ENCODE measurements at places on chromosomes 5 and 9.

- DNase-seq, result no peak
Observed at GRCh38 chr9:19074836-19075235, 25.6 kb downstream of the RRAGA start.

DNA sequence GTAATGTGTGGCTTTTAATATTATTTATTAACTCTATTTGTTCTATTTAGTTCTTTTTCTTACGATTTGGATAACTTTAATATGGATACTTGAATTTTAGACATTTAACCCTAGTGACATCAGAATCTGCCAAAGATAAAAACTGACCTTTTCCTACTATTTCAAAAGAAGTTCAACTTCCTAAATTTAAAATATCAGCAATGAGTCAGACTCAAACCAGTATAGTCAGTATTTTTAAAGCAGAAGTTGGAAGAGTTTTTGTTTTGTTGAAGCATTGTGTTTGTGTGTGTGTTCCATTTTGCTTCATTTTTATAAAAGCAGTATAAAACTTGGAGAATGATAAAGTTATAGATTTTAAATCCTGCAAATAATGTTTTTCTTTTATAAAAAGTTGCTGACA lies 251.8 kb upstream of the RASA1 start:
- DNase-seq, result no peak

- DNase-seq, result no peak
Observed at GRCh38 chr5:158718738-158719505, 380.8 kb downstream of the EBF1 start.

GRCh38 chr9:134366223-134367031 lies 40.2 kb downstream of the RXRA start:
- no peak for DNase-seq

DNA sequence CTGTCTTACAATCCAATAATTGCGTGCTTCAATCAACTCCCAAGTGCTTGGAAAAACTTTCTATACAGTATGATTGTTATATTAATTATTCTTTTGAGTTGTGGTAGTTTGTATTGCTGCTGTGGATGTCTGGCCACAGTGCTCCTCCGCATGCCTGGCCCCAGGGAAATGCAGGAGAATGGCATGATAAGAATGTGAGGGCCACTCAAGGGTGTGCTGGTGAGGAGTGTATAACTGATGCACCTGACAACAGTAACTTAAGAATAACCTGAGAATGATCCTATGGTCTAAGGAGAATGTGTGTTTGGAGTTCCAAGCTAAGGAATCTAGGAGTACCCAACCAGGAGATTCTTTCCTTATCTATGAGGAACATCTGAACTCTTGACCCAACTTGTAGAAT lies 152.9 kb upstream of the APC start:
- DNase-seq, result no peak

- no peak for DNase-seq
Observed at GRCh38 chr9:98774746-98775145, 21.6 kb downstream of the ANKS6 start.

DNA sequence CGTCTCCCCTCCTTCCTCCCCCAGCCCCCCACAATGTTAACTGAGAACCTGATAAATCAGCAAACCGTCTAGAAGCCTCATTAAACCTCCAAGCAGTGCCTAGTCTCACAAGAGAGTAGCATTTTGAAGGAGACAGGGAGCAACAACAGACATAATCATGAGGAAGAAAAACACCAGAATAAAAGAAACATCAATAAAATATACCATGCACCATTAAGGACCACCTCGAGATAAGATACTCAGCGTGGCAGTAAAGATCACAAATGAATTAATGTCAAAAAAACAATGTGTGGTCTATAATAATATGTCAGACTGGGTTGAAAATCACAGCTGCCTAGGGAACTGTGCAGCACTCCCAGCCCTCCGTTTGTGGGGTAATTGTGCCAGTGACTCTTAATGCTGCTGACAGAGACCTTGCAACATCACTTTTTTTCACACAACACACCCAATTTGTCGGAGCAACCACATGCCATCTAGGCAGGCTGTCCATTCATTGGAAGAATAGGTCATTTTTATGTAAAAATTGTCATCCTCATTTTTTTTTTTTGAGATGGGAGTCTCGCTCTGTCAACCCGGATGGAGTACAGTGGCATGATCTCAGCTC lies 450.8 kb upstream of the WWC1 start:
- DNase-seq, result no peak

DNA sequence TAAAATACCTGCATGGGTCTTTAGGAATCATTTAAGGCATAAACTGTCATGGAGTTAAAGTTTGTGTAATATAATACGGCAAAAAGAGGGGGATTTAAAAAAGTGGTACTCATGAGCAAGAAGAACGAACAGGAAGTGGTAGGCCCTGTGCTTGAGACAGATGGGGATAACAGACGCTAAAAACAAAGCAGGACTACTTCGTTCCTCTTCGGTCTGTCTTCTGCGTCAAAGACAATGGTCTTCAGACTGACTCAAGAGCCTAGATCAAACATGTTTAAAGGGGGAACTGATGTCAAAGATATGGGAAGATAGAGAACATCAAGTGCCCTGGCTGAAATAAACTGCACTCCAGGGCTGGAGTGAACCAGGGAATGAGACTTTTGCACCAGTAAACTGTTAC lies 59.8 kb upstream of the RFX3 start:
- no peak for DNase-seq

DNA sequence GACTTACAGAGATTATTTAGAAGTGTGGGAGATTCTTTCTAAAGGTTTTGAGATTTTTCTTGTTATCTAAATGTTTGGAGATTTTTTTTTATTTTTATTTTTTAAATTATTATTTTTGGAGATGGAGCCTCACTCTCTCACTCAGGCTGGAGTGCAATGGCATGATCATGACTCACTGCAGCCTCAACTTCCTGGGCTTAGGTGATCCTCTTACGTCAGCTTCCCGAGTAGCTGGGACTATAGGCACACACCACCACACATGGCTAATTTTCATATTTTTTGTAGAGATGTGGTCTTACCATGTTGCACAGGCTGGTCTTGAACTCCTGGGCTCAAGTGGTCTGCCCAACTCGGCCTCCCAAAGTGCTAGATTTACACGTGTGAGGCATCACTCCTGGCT lies 694.5 kb downstream of the TLE1 start:
- DNase-seq, result no peak

- DNase-seq, result no peak
Observed at GRCh38 chr5:55278778-55279177, 28.7 kb downstream of the DHX29 start.

DNA sequence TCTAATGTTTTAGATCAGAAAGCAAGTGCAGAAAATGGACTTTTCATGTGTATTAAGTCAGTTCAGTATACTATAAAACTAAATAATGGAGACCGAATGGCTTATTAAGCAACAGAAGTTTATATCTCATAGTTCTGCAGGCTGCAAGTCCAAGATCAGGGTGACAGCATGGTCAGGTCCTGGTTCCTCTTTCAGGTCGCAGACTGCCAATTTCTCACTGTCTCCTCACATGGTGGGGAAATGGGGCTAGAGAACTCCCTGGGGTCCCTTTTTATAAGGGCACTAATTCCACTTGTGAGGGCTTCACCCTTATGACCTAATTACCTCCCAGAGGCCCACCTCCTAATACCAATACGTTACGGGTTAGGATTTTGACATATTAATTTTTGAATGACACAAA lies 48.7 kb downstream of the RICTOR start:
- DNase-seq, result no peak

GRCh38 chr5:1008451-1009358 lies at the start of gene NKD2:
Gene NKD2, plus strand, starts transcription at chr5:1008802. Its CDS starts 256 bp downstream, at chr5:1009058.
- DNase-seq, result peak; percentile 38

DNA sequence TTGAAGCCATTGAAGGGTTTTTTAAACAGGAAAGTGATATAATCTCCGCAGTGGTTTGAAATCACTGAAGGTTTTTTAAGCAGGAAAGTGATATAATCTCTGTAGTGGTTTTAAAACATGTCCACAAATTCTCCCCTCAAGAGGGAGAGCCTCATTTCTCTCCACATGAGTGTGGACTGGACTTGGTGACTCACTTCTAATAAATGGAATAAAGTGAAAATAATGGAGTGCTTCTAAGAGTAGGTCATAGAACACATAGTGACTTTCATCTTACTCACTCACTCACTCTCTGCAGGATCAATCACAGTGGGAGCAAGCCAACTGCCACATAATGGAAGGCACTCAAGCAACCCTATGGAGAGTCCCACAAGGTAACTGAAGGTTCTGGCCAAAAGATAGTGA lies 12.0 kb downstream of the CTNNAL1 start:
- no peak for DNase-seq

GRCh38 chr5:158812408-158812807 lies 287.3 kb downstream of the EBF1 start:
- DNase-seq, result no peak

DNA sequence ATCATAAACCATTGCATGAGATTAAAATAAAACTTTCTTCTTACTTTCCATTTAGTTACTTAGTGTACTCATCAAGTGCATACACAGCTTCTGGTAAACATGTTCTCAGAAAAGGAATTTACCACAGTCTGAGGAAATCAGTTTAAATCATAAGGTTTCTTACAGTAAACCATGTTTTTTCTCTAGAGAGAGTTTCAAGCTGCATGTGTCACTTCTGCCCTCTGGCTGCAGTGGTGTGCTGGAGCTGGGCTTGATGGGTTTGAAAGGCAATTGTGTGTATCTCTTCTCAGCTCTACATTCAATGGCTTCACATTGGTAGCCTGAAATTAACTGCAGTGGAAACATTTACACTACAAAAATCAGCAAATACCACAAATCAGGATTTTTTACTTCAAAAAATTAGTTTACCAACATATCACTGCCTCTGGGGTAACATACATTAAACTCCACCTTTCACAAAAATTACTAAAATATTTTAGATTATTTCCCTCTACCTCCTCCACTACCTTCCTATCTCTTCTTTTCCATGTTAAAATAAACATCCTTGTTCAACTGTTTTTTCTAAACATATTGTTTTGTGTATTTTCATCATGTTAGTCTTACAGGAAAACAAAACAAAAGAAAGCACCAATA lies 414.3 kb downstream of the ANXA1 start:
- DNase-seq, result no peak

- DNase-seq, result no peak
Observed at GRCh38 chr5:37437711-37438110, 58.6 kb downstream of the WDR70 start.

- DNase-seq, result peak; percentile 32
Observed at GRCh38 chr5:116084871-116085715, at the start of gene COMMD10. Gene COMMD10, plus strand, starts transcription at chr5:116085025.

DNA sequence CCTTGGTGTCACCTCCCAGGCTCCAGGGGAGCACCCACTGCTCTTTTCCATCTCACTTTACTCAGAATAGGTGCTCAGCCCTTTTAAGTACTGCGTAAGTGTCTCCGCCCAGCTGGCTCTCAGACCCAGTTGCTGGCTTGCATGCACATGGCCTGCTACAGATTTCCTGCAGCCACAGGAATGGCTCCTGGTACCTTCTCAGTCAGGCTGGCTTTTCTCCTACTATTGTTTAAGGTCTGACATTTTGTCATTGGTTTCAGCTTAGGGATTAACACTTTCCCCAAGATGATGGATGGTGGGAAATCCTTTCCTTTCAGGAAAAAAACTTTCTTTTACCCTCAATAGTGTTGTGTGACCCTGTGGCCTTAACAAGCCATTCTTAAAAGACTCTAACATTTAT lies 1652.3 kb upstream of the WWC1 start:
- no peak for DNase-seq

DNA sequence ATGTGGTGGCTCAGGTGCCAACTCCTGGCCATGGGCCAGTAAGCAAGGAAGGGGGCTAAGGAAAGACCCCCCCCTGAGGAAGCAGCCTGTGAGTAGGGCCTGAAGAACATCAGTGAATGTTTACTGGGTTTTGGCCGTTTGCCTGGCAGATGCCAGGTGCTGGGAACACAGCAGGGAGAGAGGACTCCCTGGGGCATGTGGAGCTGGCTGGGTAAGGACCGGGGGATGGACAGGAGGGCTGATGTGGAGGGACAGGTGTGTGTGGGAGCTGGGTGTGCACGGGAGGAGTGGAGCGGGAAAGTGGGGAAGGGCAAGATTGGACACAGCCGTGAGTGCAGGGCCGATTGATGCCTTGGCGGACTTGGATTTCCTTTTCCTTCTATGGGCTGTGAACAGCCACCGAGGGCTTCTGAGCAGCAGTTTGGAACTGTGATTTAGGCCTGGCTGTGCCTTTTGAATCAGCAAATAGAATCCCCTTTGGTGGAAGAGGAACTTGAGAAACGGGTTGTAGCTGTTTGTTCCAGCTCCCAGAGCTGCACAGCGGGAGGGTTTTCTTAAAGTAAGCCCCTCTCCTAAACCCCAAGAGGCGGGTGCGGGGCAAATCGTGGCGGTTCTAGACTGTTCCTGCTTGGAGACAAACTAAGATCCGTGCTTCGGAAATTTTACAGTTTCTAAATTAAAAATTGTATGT lies 3.1 kb downstream of the HMCN2 start:
- DNase-seq, result no peak

- no peak for DNase-seq
Observed at GRCh38 chr9:136793086-136793946, 2.2 kb downstream of the TMEM141 start.

- DNase-seq, result no peak
Observed at GRCh38 chr5:135761746-135762145, 72.7 kb upstream of the SLC25A48 start.

- DNase-seq, result no peak
Observed at GRCh38 chr5:74546796-74547195, 93.7 kb downstream of the ENC1 start.

GRCh38 chr5:139882316-139882715 lies 86.7 kb downstream of the PSD2 start:
- no peak for DNase-seq

DNA sequence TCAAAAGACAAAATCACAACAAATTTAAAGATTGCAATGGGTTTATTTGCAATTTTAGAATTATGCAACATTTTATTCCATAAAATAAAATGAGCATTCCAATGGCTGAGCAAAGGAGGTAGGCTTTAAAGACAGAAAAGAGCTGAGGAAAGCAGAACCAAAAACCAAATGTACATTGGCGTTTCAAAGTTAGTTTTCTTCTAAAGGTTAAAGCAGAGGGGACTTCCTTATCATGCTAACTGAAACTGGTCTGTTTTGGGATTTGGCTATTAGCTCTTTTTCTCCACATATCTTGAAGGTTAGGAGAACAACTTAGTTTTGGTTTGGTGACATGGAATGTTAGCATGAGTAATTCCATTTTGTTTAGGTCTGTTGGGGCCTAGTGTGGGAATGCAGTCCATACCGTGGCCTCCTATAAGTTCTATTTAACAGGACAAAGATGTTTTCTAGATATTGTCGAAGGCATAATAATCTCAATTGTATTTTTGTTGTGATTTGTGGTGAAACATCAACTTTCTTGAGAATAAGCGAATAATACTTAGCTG lies 20.3 kb downstream of the DCP2 start:
- DNase-seq, result no peak

DNA sequence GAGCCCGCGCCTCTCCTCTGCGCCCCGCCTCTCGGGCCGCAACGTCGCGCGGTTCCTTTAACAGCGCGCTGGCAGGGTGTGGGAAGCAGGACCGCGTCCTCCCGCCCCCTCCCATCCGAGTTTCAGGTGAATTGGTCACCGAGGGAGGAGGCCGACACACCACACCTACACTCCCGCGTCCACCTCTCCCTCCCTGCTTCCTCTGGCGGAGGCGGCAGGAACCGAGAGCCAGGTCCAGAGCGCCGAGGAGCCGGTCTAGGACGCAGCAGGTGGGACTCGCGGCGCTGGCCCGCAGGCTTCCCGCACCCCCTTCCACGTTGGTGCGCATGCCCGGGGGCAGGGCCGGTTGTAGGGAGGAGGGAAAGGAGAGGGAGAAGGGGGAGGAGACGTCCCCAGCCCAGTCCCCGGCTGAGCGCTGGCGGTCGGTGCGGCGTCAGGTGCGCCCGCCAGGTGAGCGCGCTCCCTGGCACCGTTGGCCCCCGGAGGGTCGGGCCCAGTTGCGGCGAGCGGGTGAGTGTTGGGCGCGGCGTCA lies at the start of gene OCLN:
TSS of gene OCLN (plus strand) at position 400 of the 532 bp plus-strand sequence. CDS start 11,455 bp downstream, outside the sequence.
- DNase-seq, result no peak
